Stimulated activated CD4-positive, alpha-beta T cell treated with anti-CD3 and anti-CD28 coated beads, Interleukin-1b, Interleukin-23, amount 100 ng/mL, for 1 hour (primary cell): ENCODE measurements at places on chromosomes 2 and 18.

DNA sequence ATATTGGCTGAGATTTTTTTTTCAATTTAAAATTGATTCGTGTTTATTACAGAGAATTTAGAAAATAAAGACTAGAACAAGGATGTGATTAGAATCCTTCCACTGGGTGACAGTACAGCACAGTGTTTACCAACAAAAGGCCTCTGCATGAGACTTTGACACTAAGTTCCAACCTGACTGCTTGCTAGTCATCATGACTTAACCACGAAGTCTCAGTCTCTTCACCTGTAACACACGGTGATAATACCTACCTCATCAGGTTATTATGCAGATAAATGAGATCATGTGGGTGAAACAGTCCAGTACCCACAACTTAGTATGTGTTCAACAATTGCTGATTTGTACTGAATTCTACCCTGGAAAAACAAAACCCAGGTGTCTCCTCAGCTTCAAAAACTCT is 151.2 kb downstream of the STK39 start:
- DNase-seq: no peak

DNA sequence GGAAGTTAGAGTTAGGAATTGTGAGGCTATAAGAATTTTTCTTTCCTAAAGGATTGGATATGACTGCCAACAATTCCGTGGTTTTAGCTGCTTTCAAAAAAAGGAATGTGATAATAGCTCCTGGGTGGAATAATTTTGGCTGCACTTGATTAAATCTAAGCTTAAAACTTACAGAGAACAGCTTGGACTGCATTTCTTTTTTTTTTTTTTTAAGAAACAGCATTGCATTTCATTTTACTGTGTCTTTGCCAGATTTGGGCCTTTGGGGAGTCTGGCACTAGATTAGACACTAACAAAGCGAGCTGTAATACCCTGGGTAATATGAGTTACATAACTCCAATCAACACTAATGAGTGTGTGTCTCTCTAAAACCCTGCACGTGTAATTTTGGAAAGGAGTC is 37.8 kb upstream of the ZNF397 start:
- no peak for DNase-seq

DNA sequence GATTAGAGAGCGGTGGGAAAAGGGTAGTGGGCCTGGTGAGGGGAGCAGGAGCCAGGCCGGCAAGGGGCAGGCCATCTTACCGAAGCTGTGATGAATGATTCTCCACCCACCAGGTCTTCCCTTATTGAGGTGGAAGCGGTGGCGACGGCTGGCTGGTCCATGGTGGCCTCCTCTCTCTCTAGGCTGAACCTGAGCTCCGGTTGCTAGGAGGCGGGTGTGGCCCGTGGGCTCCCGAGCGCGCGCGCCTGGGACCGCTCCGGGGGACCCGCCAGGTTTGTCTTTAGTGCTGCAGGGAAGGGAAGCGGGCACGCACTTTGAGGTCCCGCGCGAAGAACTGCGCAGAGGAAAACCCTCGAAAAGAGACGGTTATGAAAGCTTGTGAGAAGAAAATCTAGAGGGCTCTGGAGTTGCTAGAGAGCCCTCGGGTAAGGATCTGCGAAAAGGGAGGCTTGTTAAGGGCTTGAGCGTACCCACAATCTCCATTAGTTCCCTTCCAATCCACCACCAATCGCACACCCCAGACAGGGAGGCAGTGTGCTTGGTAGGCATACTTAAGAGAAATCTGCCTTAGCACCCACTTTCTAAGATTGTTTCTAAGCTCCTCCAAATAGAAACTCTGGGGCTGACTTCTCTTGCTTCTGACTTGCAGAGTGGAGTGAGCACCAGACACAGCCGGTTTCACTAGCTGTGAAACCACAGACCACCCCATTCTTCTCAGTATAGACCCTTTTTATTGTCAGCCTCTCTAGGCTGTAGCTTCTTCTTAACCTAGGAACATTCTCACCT is at the start of gene STPG4:
TSS of gene STPG4 (minus strand) at position 218 of the 786 bp plus-strand sequence. CDS start at position 161, 57 bp downstream.
- no peak for DNase-seq

GRCh38 chr2:146461068-146461467 is 1383.8 kb upstream of the ACVR2A start:
- no peak for DNase-seq

DNA sequence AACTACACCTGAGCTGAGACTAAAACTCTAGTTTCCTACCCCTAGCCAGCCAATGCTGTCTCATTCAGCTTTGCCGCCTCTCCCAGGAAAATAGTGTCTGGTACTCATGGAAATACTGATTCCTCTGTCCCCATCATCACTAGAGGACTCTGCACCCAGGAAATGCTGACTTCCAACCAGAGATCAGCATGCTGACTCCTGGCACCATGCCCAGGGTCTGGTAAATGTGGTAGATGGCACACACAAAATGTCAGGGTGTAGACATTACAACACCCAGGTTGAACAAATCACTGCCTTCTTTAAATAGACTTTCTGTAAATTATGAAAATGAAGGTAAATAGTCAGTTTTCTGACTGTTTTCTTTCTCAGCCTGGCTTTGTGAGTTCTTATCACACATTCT is 307.3 kb upstream of the CHAC2 start:
- no peak for DNase-seq

- DNase-seq: no peak
These were observed 10.5 kb downstream of the NAPG start for GRCh38 chr18:10536280-10536679.

- DNase-seq: no peak
These were observed 8.1 kb upstream of the ATRAID start for GRCh38 chr2:27203741-27204140.

DNA sequence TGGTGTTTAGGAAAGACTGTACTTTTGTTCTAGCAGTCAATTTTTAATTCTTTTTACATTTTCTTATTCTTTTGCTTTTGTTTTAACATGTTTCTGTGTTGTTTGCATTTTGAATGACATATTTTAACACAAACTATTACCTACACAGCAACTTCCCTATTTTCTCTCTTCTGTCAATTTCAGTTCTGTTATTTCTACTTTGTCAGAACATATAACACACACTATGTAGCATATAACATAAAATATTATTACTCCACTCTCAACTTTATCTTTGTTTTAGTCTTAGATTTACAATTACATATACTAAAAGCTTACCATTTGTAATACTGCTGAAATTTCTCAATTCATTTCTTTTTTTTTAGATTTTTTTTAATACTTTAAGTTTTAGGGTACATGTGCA is 372.7 kb upstream of the VWC2L start:
- DNase-seq: no peak

- DNase-seq: no peak
These were observed 216.8 kb upstream of the CNTNAP5 start for GRCh38 chr2:123808243-123808642.

GRCh38 chr2:223086370-223086981 is 34.5 kb downstream of the KCNE4 start:
- DNase-seq: no peak

DNA sequence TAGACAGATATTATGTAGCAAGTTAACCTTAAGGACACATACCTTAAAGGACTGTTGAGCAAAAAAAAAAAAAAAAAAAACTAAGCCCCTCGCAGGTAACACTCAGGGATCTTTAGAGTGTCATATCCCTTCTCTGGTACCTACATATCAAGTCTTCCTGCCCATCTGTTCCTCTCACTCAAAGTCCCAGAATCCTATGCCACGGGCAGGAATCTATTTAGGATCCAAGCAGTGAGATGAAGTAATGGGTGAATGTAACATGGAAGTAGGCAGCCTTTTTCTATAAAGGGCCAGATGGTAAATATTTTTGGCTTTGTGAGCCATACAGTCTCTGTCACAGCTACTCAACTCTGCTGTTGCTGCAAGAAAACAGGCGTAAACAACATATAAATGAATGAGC is 496.7 kb downstream of the STK39 start:
- DNase-seq: no peak

DNA sequence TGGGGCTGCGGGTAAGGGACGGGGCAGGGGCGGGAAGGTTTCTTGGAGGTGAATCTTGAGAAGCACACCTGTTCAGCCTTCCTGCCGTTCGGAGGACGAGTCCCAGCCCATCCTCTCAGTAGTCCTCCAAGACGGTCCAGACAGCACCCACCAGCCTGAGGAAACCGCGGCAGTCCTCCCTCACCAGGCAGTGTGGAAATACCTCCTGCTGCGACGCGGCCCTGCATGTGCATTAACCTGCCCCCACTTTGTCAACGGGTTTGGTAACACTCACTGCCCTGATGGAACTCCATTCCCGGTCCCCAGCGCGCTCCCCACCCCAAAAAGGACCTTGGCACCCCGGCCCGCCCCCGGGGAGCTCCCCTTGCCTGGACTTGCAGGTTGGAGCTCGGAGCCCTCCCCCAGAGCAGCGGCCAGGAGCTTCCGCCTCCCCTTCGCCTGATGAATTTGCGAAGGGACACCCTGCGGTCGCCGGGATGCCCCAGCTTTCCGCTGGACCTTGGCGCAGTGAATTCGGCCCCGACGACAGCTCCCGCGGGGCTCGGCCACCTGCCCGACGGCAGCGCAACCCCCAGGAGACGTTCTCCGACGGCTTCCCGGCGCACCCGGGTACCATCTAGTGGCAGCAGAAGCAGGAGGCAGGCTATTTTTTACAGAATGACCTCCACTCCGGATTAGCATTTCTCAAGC is 31.5 kb downstream of the ACVR1C start:
- no peak for DNase-seq

- DNase-seq: no peak
These were observed 285.1 kb upstream of the SLC14A2 start for GRCh38 chr18:45330170-45330594.

- no peak for DNase-seq
These were observed 889 bp downstream of the ZC3H15 start for GRCh38 chr2:186486651-186487647.

- DNase-seq: no peak
These were observed 27.8 kb downstream of the WDR7 start for GRCh38 chr18:56678836-56679565.

DNA sequence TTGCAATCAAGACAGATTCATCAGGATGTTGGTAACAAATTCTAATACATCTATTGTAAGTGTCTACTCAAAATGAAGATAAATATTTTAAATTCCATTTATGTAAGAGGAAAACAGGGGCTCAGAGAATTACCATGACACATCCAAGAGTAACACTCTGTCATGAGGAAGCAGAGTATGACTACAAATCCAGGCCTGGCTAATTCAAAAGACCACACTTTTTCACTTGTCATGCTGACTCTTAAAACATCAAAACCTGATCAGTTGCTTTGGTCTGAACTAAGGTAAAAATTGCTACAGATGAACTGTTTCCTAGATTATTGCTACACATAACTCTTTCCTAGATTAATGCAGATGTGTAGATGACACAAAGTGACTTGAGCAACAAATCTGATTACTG is 880.6 kb downstream of the TSN start:
- DNase-seq: no peak

GRCh38 chr2:65030476-65031332 is 25.5 kb upstream of the CEP68 start:
- no peak for DNase-seq

GRCh38 chr2:10135296-10136089 is 13.0 kb downstream of the RRM2 start:
- no peak for DNase-seq

GRCh38 chr2:65265671-65266045 is 38.0 kb downstream of the ACTR2 start:
- DNase-seq: no peak

GRCh38 chr2:36729067-36729466 is 32.6 kb downstream of the VIT start:
- no peak for DNase-seq

- no peak for DNase-seq
These were observed 20.8 kb upstream of the OTOS start for GRCh38 chr2:240161087-240161750.

GRCh38 chr2:60532421-60532820 is 21.0 kb downstream of the BCL11A start:
- DNase-seq: no peak

GRCh38 chr2:101064868-101065549 is 62.9 kb downstream of the RPL31 start:
- no peak for DNase-seq

- DNase-seq: peak; percentile 14
These were observed 11.0 kb upstream of the ZNF24 start for GRCh38 chr18:35355140-35355618.

DNA sequence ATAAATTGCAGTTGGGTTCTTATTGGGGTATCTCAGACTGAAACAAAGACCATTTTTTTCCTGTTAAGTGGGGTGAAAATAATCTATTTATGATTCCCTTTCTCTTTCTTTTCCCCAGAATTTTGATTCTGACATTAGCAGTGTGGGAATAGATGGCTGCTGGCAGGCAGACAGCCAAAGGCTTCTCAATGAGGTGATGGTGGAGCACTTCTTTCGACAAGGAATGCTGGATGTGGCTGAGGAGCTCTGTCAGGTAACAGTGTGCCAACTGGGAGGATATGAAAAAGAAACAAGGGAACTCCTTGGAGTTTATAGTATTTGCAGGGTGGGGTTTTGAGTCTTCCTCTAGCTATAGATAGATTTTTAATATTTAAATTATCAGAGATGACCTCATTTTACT is 31.7 kb downstream of the RMND5A start:
- DNase-seq: no peak

DNA sequence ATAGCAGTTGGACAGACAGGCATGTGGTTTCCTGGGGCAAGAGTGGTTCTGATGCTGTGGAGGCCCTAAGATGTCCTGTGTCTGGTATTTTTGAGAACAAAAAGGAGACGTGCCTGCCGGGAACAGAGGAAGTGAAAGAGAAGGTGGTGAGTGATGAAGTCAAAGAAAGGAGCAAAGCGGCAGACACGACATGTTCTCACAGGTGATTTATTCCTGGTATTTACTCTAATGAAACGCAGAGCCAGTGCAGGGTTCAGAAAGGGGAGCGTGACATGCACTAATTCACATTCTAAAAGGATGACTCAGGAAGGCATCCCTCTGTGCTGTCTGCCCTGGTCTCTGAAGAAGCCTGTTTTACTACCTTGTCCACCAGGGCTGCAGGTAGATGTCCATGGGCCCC is 211.0 kb downstream of the KCNE4 start:
- no peak for DNase-seq

DNA sequence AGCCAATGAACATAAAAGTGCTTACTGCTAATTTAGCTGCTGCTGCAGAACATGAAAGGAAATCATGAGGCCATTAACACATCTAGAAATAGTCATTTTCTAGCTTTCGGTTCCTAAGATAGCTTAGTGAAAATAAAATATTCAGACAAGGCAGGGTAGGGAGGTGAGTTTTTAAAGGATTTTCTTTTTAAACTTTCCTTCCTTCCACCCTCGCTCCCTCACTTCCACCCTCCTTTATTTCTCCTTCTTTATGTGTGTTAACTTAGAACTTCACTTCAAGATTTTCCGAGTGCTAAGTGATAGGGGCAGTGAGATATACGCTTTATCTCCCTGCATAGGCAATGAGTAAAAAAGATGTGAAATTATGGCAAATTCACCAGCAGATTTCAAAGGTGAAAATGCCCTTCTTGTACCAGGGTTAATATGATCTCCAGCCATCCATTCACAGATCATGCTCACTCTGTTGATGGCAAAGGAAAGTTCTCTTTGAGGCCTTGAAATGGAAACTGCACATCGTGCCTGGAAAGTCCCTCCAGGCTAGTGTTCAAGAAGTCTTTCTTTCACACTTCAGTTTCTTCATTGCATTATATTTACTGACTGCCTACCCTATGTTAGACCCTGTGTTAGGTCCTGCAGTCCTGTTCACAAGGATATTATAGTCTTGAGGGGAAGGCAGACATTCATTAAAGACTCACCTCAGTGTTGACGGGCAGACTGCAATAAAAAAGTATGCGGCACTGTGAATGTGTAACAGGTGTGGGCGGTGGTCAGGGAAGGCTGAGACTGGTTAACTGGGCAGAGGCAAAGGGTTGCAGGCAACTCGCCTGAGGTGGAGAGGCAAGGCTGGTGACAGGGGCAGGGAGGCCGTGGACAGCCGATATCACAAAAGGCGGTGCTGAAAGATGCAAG is 200.8 kb downstream of the PLCL1 start:
- no peak for DNase-seq

GRCh38 chr2:74250189-74250631 is 51.8 kb downstream of the MTHFD2 start:
- DNase-seq: peak; percentile 7
